ENCODE measurements at places on chromosomes 7 and 10.

GRCh38 chr10:58782876-58783851 lies 270.5 kb downstream of the BICC1 start:
- DNase-seq, result no peak

GRCh38 chr7:129421717-129422250 lies 12.4 kb upstream of the STRIP2 start:
- DNase-seq, result no peak

GRCh38 chr10:20885678-20886077 lies 11.4 kb downstream of the NEBL start:
- no peak for DNase-seq

DNA sequence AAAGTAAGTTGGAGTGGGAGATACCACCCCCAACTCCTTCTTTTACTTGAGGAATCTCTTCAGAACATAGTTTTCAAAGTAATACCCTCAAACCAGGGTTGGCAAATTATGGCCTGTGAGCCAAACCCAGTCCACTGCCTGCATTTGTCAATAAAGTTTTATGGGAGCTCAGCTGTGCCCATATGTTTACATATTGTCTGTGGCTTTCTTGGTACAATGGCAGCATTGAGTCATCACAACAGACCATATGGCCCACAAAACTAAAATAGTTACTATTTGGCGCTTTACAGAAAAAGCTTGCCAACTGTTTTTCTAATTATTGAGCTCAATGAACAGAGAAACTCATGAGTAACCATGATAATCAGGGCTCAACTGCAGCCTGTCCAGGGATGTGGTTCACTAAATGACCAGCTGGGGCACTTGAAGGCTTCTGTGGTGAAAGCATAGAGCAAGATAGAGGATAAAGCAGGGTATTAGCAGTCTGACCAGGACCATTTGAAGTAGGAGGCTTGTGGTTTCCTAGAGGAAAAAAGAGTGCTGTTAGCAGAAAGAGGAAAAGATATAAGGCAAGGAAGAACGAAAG lies 196.0 kb upstream of the GRB10 start:
- DNase-seq, result no peak

GRCh38 chr7:32117837-32118236 lies 47.6 kb upstream of the PDE1C start:
- DNase-seq, result no peak
